ENCODE measurements at places on chromosomes 4 and X.

- no peak for DNase-seq
These were observed 3.2 kb upstream of the TIGD2 start for GRCh38 chr4:89108091-89108490.

DNA sequence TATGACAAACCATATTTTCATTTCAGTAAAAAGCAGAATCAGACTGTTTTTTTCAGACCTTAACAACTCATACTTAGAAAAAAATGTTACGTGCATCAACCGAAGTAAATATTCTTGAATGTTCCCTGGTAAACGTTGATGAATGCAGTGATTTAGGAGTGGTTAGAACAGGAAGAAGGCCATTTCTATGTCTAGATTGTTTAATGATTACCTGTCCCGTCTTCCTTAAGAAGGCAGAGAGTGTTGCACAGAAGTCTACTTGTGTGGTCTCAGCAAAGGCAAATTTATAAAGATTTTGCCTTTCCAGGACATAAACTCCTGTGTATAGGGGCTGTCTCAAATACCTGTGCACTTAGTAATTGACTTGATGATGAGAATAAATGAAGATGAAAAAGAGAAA, 134.5 kb downstream of the MGST2 start:
- no peak for DNase-seq

- no peak for DNase-seq
These were observed 3.3 kb upstream of the RELL1 start for GRCh38 chr4:37689353-37690095.

GRCh38 chr4:170497689-170498088, 407.9 kb upstream of the AADAT start:
- DNase-seq, result no peak

DNA sequence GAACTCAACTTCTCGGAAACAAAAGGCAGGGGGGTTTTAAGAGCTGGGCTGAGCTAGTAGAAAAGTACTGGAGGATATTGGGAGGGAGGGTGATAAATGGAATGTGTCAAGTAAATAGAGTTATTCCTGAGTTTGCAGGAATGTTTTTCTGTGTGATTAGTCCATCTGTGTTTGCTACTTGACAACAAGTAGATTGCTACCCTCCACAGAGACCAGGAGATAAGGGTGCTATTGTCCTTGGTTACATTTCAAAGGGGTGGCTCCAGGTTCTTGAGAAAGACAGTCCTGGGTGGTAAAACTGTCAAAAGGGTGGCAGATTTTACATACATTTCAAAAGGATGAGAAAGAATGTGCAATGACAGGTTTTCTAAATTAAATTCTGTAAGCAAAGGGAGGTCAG, 181.2 kb upstream of the PPP3CA start:
- DNase-seq, result no peak

GRCh38 chr4:180486342-180486741, 1756.9 kb upstream of the TENM3 start:
- no peak for DNase-seq

GRCh38 chr4:11081006-11081405, 347.7 kb downstream of the HS3ST1 start:
- no peak for DNase-seq

DNA sequence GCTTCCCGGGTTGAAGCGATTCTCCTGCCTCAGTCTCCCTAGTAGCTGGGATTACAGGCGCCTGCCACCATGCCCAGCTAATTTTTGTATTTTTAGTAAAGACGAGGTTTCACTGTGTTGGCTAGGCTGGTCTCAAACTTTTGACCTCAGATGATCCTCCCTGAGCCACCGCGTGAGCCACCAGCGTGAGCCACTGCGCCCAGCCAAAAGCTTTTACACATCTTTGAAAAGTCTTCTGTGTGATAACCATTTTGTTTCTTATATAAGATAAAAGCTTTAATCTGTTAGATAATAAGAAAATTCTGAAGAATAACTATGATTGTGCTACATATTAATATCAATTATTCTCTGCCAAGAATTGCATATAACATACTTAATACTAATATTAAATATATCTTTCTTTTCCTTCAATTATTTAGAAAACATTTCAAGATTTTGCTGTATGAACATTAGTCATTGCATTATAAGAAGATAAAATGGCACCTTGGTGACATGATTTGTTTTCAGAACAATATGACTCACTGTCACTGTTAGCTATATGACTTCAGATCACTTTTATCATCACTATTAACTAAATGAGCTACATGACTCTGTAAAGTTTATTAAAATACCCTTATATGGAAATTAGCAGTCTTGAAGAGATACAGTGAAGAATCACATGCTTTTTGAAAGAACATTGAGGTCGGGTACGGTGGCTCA, 33.4 kb downstream of the RUFY3 start:
- no peak for DNase-seq

DNA sequence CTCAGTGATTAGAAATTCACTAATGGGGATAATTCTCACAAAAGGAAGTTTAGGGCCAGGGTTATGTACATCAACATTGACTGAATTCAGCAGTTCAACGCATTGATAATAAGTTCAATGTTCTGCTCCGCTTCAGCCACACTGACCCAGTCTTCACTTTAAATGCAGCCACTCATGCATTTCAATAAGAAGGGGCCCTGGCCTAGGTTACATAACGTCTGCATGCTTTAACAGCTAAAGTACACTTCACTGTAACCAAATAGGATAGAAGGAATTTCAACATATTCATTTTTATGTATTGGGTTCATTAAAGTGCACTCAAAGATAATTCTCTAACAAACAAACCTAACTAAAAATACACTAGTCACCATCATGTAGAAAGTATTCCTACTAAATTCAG, 12.8 kb upstream of the TSPAN7 start:
- no peak for DNase-seq

DNA sequence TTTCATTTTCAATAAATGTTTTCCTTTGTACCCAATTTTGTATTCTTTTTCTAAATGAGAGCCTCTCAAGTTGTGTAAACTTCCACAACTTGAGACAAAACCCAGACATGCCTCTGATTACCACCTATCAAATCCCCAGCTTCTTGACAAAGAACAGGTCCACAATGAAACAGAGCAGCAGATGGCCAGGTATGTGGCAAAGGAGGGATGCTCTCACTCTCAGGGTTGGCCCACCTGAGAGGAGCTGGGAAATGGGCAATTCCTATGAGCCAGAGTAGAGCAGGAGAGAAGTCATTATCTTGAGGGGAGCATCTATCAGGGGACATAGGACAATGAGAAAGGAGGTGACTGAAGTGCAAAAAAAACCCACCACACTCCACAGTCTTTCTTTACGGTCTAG, 273.5 kb upstream of the FAM241A start:
- DNase-seq, result no peak

DNA sequence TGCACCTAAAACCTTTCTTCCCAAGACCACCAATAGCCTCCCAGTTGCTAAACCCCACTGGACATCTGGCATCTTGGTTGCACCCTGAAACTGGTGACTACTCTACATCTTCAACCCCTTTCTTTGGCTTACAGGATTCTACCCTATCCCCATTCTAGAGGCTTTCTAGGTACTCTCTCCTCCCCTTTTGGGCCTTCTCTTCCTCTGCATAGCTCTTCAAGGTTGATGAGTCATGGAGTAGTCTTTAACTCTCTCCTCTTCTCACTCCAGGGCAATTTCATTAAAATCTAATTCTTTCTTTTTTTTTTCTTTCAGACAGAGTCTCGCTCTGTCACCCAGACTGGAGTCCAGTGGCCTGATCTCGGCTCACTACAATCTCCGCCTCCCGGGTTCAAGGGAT, 16.8 kb downstream of the APOO start:
- no peak for DNase-seq

DNA sequence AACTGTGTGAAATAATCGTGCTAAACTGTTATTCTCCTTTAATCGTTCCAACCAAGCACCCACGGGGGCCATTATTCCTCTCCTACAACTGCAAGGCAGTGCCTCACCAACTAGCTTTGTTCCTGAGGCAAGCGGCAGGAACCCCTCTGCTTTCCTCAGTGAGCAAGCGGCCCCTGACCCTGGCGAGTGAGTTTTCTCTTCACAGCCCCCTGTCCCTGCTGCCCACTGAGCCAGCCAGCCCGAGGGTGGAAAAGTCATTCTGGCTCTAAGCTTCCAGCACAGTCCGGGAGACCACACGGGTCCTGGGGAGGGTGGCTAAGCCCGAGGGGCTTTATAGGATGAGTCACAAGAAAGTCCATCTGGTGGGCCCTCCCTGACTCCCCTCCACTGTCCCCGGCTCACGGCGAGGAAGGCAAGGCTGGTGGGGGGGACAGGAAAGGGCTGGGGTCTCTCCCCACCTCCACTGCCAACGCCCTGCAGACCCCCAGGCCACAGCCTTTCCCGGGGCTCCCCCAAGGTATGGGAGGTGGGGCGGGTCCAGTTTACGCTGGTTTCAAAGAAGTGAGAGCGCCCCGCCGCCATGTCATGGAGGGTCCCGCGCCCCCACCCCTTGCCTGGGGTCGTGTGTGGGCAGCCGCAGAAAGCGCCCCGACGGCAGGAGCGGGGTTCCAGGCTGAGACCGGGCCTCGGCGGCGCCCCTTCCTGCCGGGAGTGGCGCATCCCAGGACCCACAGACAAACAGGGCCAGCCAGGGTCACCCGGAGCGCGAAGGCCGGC, 45.0 kb downstream of the CPLX1 start:
- DNase-seq, result no peak

DNA sequence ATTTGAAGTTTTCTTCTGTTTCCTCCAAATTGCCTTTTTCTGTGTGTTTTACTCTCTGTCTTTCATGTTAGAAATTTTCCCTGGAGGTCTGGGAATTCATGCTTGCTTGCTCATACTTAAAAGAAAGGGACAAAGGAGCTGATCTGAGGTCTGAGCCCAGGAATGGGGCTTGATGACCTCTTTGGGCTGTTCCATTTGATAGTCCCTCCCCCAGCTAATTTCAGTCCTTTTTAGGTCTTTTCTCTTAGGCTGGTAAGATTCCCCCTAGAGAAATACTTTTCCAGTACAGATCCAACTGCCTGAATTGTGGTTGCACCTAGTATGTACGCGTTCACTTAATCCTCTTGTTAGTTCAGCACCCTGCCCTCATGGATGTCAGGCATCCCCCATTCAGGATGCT, 5.5 kb upstream of the PIGA start:
- no peak for DNase-seq

GRCh38 chr4:169791527-169792156, 33.9 kb upstream of the HPF1 start:
- DNase-seq, result peak; percentile 17

GRCh38 chr4:79576429-79576753, 168.4 kb upstream of the GK2 start:
- DNase-seq, result no peak

GRCh38 chrX:104282166-104282725, 27.5 kb upstream of the ESX1 start:
- DNase-seq, result no peak

DNA sequence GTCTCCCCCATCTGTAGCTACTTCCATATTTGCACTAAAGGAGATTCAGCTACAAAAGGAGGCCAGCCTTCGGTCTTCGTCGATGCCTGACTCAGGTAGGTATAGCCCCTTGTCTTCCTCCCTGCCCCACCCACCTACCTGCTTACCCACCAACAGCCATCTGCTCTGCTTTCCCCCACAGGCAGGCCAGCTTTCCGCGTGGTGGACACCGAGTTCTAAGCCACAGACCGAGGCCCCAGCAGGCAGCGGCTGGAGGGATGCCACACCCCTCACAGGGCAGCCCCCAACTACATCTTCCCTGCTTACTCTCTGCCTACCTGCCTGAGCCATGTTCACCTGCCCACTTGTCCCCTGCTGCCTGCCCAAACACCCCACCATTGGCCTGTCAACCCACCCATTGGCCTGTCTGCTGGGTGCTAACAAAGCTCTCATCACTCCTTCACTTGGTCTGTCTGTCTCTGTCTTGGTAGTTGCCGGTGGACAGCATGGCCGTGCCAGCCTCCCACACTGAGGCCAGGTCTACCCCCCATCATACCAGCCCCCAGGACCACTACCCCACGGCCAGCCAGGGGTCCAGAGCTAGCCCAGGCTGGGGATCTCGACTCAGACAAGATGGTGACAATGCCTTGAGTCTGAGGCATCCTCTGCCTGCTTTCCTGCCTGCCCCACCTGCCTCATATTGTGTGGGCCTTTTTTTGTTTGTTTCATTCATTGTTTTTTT, 4.1 kb upstream of the USP11 start:
- no peak for DNase-seq

DNA sequence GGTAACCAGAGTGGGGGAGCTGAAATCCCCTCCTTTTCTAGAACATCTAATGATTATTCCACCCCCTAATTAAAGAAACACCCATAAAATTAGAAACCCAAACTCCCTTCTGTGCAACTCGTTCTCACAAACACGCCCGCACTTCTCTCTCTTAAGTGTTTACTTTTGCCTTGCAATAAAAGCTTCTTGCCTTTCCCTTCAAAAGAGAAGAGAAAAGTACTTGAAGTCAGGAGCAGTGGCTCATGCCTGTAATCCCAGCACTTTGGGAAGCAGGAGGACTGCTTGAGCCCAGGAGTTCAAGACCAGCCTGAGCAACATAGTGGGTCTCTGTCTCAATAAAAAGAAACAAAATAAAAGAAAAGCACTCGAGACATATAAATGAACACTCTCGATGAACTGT, 3.6 kb upstream of the GPR173 start:
- no peak for DNase-seq

DNA sequence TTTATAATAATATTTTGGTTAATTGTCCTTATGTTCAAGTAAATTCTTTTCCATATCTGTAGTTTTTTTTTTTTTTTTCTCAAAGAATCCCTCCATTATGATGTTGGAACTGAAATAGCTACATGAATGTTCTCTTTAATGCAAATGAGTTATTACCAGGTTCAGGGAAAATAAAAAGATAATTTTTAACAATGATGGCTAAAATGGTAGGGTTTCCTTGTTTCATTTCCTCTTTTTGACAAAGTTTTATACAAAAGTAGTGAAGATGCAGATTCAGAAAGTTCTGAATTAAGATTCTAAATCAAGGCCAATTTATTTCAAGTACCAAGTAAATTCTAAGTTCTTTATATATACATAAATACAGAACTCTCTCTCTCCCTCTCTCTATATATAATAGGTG, 779.0 kb upstream of the INTU start:
- DNase-seq, result no peak

DNA sequence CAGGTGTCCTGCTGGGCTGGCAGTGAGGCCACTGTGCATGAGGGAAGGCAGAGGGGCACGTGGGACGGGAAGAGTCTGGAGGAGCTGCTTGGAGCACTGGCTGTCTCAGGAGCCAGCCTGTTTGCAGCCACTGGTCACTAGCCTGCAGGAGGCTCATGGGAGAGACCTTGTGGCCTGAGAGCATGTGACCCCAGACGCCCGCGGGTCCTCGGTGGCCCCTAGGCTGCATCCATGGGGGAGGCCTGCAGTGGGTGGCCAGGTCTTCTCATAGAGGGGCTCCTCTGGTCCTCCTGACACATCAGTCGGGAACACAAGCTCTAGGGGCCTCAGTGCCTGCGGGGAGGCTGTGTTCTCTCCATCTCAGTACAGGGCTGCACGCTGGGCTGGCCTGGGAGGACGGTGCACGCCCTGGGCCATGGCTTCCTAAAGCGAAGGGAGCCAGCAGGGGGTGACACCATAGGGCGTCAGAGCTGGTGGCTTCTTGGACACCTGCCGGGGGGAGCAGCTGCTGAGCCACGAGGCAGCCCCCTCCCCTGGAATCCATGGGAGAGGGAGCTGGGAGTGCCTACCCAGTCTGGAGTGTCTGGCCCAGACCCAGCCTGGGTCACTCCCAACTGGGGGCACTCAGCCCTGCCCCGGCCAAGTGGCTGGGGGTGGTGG, 12.3 kb downstream of the NAT8L start:
- no peak for DNase-seq
